ENCODE measurements at places on chromosomes 2 and 18.

DNA sequence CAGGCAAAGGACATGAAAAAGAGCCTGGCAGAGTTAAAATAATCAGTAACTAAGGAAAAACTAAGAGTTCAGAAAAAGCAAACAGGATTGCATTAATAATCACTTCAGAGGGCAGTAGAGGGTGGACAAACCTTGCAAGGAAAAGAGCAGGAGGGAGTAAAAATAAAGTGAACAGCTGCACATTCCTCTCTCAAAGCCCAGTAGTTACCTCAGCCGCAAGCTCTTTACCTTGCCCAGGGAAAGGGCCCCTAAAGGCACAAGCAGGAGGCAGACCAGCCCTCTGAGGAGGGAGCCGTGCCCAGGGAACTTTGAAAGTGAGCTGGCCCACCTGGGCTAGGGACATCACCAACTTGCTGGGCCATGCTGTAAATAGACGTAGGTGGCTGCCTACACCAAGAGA is 196.9 kb downstream of the C1D start:
- DNase-seq = no peak

DNA sequence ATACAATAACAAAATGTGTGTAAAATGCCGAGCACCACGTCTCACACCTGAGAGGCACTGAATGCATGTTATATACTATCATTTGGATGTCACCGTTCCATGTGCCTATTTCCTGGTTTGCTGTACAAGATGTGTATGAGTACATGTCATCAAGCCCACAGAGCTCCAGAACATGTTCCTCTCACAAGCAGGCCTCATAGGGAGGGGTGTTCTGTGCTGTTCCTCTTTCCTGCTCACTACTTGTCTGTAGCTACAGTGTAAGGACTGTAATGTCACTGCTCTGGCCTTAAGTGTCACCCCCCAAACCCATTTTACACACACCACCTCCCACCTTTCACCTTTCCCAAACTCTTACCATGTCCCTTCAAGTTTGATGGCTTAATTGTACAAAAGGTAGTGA is 1.8 kb downstream of the AFF3 start:
- no peak for DNase-seq

DNA sequence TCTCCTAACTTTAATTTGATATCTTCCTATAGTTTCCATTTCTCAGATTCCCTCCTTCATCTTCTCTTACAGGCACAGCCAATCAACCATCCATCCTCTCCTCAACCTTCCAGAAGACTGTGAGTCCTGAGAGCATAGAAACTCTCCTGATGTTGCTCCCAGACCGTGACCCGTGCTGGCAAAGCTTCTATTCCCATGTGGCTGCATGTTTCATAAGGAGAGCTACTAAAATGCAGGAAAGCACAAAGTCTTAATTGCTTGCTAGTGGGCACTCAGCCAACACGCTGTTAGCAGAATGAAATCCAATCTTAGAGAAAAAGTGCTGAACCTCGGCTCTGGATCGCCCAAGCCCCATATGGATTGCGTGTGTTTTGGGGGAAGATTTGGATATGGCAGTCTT is 1244.7 kb upstream of the ZEB2 start:
- DNase-seq = no peak

- no peak for DNase-seq
These were observed 2.4 kb downstream of the KLF11 start for GRCh38 chr2:10045561-10046355.

DNA sequence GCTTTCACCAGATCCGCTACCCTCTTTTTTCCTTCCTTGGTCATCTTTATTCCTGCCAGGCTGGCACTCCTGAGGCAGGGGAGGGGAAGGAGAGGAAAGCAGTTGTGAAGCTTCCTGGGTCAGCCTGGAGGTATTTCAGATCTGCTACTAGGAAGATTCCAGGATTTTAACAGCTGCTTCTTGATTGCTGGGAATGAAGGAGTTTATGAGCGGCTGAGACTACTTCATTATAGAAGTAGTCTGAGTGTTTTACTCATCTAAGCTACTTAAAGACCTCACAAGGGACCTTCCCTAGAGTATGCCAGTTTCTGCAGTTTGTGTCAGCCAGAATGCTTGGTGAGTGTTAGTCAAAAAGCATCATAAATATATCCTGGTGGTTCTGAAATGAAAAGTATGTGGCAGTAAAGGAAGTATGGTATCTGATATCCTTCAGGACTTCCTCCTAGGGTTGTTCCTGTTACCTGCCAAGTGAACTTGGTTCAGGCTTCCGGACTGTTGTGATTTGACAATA is 1.9 kb downstream of the TANC1 start:
- DNase-seq = no peak

GRCh38 chr2:156157670-156158069 is 174.9 kb downstream of the NR4A2 start:
- no peak for DNase-seq

- DNase-seq = peak; percentile 48
These were observed 2.5 kb upstream of the MREG start for GRCh38 chr2:216015722-216016464.

GRCh38 chr2:212929116-212929515 is 222.3 kb downstream of the IKZF2 start:
- no peak for DNase-seq

DNA sequence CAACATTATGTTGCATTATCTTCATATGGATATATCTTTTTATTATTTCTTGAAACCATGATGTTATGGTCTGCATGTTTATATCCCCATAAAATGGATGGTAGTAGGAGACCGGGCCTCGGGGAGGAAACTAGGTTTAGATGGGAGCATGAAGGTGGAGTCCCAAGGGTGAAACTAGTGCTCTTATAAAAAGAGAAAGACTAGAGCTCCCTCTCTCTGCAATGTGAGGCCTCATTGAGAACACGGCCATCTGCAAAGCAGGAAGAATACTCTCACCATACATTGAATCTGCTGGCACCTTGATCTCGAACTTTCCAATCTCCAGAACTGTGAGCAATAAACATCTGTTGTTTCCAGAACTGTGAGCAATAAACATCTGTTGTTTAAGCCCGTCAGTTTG is 64.0 kb downstream of the NXPH2 start:
- DNase-seq = no peak

DNA sequence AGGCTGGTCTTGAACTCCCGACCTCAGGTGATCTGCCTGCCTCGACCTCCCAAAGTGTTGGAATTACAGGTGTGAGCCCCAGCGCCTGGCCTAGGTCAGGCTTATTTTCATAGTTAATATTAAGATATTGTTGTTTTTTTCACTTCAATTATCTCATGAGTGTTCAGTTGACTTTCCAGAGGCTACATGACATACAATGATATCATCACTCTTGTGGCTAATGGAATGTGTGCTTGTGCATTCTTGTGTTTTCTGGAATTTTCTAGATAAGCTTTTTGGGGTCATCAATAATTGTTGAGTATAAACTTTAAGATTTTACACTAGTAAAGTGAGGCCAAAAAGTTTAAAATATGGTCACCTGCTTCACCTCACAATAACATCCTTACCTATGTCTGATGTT is 180.9 kb downstream of the FIGN start:
- no peak for DNase-seq

DNA sequence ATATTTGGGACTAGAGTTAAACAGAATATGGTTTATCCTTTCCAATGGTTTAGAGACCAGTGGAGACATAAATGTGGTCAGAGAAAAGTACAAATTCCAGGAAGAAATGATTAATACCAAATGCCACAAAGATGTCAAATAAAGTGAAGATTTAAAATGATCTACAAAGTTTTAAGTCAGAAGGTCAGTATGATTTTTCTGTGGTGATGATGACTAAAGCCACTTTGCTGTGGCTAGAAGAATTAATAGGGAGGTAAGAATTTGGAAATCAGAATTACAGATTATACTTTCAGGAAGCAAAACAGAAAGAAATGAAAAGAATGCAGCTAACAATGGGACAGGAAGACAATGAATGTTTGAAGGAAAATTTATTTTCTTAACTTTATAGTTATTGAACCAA is 91.5 kb upstream of the CDH7 start:
- DNase-seq = no peak

Data from activated naive CD8-positive, alpha-beta T cell treated with anti-CD3 and anti-CD28 coated beads, Interleukin-2, amount 50 U/mL, for 24 hours (primary cell).